ENCODE measurements at places on chromosomes 2 and 18.

- no peak for DNase-seq
Measured at GRCh38 chr2:187614756-187615155, 60.5 kb upstream of the TFPI start.

- no peak for DNase-seq
Measured at GRCh38 chr2:223877721-223878410, 40.5 kb upstream of the AP1S3 start.

GRCh38 chr2:1246239-1246638 lies 167.0 kb upstream of the TPO start:
- DNase-seq: no peak

GRCh38 chr2:96926791-96927190 lies 56.9 kb upstream of the SEMA4C start:
- no peak for DNase-seq

- no peak for DNase-seq
Measured at GRCh38 chr18:55515214-55515613, 72.8 kb downstream of the TCF4 start.

DNA sequence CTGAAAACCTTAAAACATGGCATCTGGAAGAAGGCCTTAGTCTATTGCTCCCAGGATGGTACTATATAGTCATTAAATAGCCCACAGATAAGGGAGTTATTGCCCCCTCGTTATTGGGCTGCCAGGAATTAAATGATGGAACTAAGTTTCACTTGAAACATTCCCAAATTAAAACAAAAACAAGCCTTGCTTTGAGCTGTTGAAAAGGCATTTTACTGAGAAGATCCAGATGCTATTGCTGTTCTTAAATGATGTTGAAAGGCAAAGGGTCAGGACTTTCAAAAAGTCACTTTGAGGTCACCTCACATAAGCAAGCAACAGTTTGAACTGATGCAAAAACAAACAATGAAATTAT lies 2.0 kb upstream of the AMMECR1L start:
- DNase-seq: no peak

DNA sequence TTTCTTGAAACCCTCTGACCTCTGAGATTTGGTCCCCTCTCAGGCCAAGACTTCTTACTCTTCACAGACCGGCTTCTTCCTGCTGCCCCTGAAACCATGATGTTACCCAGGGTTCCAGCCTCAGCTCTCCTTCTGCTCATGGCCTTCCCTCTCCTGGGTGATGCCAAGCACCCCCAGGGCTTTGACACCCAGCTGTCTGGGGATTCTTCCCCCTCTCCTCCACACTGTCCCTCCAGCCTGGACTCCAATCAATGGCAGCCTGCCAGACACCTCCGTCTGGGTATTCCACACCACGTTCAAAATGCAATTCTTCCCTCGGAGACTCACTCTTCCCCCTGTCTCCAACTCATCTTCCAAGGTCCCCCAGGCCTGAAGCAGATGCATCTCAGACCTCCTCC lies 25.0 kb downstream of the SPP2 start:
- no peak for DNase-seq

DNA sequence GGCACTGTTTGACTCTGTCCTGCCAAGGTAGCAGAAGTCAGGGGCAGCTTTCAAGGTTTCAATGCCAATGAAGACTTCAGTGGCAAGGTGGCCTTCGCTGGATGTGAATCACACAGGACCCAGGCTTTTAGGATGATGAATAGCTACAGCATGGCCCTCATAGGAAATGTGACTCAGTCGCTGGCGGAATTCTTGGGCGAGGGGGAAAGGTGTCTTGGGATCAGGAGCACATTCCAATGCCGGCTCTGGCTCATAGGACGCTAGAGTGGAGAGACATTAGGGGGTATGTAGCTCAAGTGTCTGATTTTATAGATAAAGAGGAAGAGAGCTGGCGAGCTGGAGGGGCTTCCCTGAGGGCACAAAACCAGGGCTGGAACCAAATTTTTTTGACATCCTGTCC lies 68.6 kb downstream of the SMIM21 start:
- no peak for DNase-seq
